ENCODE measurements at places on chromosomes 2 and 18. TPM values are rescaled to one million over a fixed set of nuclear protein-coding genes. Genes with fewer than 3 reads are reported as not detected.

Gene C2orf92
- 26.7 TPM for total RNA-seq

Gene SLC23A3
- 1.5 TPM for total RNA-seq

Gene MAP4K3
- total RNA-seq: 38.6 TPM

Gene MEX3C
- 36.9 TPM for total RNA-seq

Gene OR6B2
- not detected for total RNA-seq

Gene ICOS
- 4.7 TPM for total RNA-seq

Gene SPATA3
- total RNA-seq: not detected

Gene ABI2
- total RNA-seq: 32.4 TPM

Gene SS18
- total RNA-seq: 71.5 TPM

Gene CEBPZOS
- total RNA-seq: 26.5 TPM

Gene ANO7
- 2.5 TPM for total RNA-seq

All from spleen (tissue), 13 donors.